Occipital lobe (tissue), 3 donors: ENCODE measurements at places on chromosomes 7 and 10.

- DNase-seq: no peak
These were observed 120.9 kb upstream of the LRRTM3 start for GRCh38 chr10:66804962-66805361.

- DNase-seq: no peak
These were observed 479.7 kb downstream of the KIF20B start for GRCh38 chr10:90180886-90181691.

- no peak for DNase-seq
These were observed 94.1 kb downstream of the GRM8 start for GRCh38 chr7:127158659-127159058.

DNA sequence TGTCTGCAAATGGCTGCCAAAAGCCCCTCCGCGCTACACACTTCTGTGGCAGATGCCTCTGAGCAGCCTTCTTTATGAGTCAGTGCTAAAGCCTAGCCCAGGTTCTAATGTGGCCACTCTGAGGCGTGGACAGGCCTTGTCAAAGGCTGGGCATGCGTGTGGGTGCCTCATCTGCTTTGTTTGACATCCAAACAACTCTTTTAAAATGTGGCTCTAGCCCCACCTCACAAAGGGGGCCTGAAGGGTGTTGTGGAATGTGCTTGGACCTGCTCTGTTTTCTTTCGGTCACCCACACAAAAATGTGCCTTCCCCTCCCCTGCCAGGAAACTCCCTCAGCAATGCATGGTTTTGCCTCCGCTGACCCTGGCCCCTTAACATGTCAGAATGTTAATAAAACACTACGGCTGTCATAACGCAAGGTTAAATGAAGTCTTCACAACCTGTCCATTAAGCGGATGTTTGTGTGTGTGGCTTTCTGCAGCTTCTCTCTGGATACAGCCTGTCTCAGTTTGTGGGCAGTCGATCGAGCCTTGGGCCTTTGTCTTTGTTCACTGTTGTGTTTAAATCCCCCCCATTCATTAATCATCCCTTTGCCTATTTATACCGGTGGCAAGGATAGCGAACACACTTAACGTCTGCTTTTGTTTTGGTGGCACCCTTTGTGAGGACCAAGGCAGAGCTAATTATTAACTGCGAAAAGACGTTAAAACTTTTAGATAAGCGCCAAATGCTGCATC, 718.9 kb downstream of the LRMDA start:
- no peak for DNase-seq

DNA sequence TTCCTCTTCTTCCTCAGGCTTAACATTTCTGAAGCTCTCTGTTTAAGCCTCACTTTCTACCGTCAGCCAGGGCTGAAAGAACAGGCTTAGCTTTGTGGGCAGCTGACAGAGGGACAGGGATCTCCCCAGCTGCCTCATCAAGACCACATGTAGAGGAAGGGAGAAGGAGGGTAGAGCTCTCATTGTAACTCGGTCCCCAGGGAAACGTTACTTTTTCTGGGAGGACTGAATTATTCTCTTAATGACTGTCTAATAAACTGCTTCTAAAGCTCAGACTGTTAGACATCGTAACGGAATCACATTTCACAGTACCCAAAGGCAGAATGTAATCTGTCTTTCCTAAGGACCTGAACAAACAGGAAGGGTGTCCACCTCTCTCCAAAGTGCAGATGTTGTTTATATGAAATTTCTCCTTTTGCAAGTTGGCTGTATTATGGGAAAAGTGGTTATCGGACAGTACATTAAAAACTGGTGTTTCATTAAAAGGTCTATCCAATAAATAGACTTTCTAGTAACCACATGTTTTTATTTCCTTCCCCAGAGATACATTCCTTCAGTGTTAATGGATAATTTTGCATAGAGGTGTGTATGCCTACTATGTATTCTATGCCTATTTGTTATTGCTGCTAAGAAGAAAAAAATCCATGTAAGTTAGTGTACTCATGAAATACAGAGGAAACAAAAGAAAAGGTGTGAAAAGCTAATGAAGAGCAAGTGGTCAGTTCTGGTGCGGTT, 144.2 kb downstream of the CTTNBP2 start:
- peak; percentile 4 for DNase-seq

DNA sequence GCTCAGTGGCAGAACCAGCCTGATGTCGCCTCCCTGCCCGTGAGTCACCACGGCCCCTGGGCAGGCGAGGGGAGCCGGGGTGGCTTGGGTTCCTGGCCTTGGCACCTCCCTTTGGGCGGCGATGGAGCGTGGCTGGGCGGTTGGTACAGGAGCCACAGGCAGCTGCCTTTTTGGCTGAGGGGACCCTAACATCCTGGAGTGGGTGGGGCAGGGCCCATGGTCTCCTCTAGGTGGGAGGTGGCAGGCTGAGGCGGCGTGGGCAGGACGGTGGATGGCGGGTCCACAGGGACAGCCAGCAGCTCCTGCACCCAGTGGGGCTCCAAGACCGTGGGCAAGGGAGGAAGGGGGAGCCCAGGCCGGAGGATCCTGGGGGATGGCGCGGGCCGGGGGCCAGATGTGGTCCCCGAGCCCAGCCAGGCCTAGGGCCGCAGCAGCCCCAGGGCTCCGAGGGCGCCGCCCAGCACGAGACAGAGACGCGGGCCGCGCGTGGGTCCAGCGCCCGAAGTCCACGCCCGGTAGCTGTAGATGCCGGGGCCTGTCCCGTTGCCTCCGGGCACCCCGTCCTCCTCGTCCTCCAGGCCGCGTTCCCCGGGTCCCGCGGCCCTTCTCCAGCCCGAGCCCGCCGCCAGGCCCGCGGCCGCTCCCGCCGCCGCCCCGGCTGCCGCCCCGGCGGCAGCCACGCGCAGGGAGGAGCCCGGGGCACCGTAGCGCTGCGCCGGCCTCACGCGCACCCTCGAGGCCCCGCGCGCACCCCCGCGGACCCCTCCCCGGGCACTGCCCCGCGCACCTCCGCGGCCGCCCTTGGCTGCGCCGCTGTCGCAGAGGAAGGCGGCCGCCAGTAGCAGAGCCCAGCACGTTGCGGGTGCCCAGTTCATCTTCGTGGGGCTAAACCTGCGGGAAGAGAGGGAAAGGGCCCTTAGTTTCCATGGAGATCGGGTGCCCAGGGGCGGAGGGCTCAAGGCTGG, 1.3 kb downstream of the SPRN start:
- DNase-seq: no peak
